ENCODE measurements at places on chromosomes 12 and 14. TPM values are rescaled to one million over a fixed set of nuclear protein-coding genes. Genes with fewer than 3 reads are reported as not detected.

DNA sequence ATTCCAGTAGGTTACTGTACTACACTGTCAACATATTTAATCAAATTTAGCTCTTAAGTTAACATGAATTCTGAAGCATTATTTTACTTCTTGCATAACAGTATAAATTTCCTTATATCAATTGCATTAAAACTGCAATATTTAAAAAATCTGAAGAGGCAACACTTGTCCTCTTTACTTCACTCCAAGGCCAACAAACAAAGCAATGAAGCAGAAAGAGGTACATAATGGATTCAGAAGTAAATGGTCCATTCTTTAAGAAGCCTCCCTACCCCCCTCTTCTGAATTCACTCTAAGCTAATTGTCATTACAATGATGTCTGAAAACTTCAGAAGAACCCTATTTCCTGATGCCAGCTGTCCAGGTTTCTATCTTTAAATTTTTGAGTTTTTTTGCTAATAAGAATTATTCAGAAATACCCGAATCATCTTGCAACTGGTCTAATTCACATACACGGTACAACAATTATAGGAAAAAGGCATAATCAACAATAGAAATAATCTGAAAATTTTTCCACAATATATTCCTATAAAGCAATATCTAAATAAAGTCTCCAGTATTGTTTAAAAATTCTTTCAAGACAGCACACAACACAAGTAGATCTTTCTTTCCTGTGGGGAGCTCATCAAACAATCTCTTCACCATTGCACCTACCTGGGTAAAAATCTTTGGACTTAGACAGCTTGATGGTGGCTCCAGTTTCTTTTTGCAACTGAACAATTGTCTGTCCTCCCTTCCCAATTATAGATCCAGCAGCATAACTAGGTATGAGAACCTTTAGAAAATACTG is 2.9 kb downstream of the NOVA1 start:
- peaks cover 24% of the 10 kb centered on the region for H3K27me3 ChIP-seq
- peaks cover 17% of the 10 kb centered on the region for H3K4me1 ChIP-seq
- DNase-seq = no peak
- no peak overlapping the region for H3K27ac ChIP-seq
- no peaks in the 10 kb centered on the region for H3K36me3 ChIP-seq

- H3K27me3 ChIP-seq = no peaks in the 10 kb centered on the region
- no peaks in the 10 kb centered on the region for H3K36me3 ChIP-seq
- H3K4me3 ChIP-seq = no peak overlapping the region
- DNase-seq = peak; percentile 96
Observed at GRCh38 chr12:47377414-47378221, 297.9 kb upstream of the AMIGO2 start.

GRCh38 chr14:75658957-75659356 is 1.7 kb downstream of the ERG28 start:
- H3K4me1 ChIP-seq = peaks cover 29% of the 10 kb centered on the region
- H3K27me3 ChIP-seq = no peaks in the 10 kb centered on the region
- DNase-seq = no peak
- no peak overlapping the region for H3K4me3 ChIP-seq

DNA sequence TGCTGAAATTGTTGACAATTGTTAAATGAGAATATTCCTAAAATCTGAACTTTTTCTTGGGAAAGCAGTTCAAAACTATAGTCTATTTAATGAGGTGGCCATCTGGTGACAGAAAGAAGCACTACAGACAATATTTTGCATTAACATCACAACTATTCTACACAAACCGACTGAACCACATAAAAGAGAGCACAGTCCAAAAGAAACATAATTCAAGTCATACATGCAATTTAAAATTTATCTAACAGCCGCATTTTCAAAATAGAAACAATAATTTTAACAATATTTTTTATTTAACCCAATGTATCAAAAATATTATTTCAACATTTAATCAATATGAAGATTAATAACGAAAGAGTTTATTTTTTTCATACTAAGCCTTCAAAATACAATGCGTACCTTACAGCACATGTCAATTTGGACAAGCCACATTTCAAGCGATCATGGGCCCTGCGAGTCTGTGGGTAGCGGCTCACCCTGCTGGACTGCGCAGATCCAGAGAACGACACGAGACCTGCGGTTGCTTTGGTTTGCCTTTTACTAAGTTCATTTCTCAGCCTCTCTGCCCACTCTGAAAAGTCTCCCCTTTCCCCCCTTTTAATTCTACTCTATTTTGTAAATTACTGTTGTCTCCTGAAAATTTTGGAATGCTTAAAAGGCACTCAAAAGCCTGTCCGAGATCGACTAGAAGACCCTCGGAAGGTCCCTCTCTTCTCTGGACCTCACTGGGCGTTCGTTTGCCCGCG is 947 bp upstream of the LRRC9 start:
- no peaks in the 10 kb centered on the region for H3K36me3 ChIP-seq
- no peak overlapping the region for H3K27ac ChIP-seq
- peak overlapping the region; percentile 46 for H3K4me3 ChIP-seq
- peaks cover 13% of the 10 kb centered on the region for H3K4me1 ChIP-seq
- DNase-seq = no peak

GRCh38 chr12:4439736-4440135 is 5.9 kb downstream of the FGF6 start:
- H3K36me3 ChIP-seq = no peaks in the 10 kb centered on the region
- no peak overlapping the region for H3K27ac ChIP-seq
- H3K27me3 ChIP-seq = peaks cover 22% of the 10 kb centered on the region
- no peak overlapping the region for H3K4me3 ChIP-seq

DNA sequence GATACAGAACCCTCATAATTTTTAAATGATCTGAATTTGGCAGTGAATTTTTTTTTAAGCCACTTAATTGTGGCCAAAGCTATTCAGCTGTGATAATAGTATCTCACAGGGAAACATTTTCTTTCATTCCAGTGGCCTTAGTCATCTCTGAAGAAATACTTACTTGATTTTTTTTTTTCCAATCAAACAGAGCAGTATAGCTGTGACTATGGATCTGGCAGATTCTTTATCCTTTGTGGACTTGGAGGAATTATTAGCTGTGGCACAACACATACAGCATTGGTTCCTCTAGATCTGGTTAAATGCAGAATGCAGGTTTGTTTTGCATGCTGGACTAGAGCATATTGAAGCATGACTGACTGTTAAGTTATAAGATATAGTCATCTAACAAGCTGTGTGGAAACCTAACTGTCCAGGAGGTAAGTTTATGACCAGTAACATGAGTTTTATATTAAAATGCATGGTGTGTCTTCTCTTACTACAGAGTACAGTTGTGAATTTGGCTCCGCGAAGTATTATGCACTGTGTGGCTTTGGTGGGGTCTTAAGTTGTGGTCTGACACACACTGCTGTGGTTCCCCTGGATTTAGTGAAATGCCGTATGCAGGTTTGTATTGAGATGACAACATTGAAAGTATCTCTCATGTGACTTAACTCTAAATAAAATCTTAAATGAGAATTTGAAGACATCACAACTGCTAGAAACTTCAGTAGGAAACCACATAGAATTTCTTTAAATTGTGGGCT is 1.9 kb downstream of the SLC25A3 start:
- peak overlapping the region; percentile 67 for H3K4me3 ChIP-seq
- H3K36me3 ChIP-seq = peaks cover 42% of the 10 kb centered on the region
- H3K4me1 ChIP-seq = peaks cover 17% of the 10 kb centered on the region
- DNase-seq = no peak
- no peaks in the 10 kb centered on the region for H3K27me3 ChIP-seq

- H3K4me3 ChIP-seq = no peak overlapping the region
- H3K27me3 ChIP-seq = no peaks in the 10 kb centered on the region
- no peak for DNase-seq
- H3K36me3 ChIP-seq = no peaks in the 10 kb centered on the region
- H3K27ac ChIP-seq = no peak overlapping the region
Observed at GRCh38 chr14:71891970-71892369, 40.3 kb upstream of the RGS6 start.

GRCh38 chr14:86574051-86574777 is 1044.3 kb downstream of the FLRT2 start:
- H3K4me3 ChIP-seq = no peak overlapping the region
- no peaks in the 10 kb centered on the region for H3K4me1 ChIP-seq
- no peaks in the 10 kb centered on the region for H3K27me3 ChIP-seq
- no peak overlapping the region for H3K27ac ChIP-seq
- no peak for DNase-seq
- H3K36me3 ChIP-seq = no peaks in the 10 kb centered on the region

DNA sequence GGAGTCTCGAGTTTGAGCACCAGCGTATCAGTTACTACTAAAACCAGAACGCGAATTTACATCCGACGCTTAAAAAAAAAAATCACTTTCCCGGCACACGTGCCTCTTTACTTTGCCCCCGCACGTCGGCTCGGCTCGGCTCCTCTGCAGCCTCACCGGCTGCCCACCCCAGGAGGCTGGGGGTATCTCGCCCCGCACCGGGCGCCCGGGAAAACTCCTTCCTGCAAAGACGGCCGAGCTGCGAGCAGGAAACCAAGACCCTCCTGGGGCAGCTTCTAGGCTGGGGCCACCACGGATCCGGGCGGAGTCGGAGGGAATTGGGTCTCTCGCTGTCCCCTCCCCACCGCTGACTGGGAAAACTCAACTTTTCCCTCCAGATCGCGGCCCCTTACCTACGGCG is 610 bp downstream of the VSIG10 start:
- peak overlapping the region; percentile 76 for H3K4me3 ChIP-seq
- no peaks in the 10 kb centered on the region for H3K27me3 ChIP-seq
- peak; percentile 79 for DNase-seq
- H3K27ac ChIP-seq = peak overlapping the region; percentile 76
- no peaks in the 10 kb centered on the region for H3K36me3 ChIP-seq
- peaks cover 20% of the 10 kb centered on the region for H3K4me1 ChIP-seq

- no peak for DNase-seq
- no peak overlapping the region for H3K4me3 ChIP-seq
- no peaks in the 10 kb centered on the region for H3K27me3 ChIP-seq
- H3K36me3 ChIP-seq = peaks cover 28% of the 10 kb centered on the region
- peaks cover 20% of the 10 kb centered on the region for H3K4me1 ChIP-seq
- no peak overlapping the region for H3K27ac ChIP-seq
Observed at GRCh38 chr14:89351516-89352404, 65.3 kb downstream of the FOXN3 start.

DNA sequence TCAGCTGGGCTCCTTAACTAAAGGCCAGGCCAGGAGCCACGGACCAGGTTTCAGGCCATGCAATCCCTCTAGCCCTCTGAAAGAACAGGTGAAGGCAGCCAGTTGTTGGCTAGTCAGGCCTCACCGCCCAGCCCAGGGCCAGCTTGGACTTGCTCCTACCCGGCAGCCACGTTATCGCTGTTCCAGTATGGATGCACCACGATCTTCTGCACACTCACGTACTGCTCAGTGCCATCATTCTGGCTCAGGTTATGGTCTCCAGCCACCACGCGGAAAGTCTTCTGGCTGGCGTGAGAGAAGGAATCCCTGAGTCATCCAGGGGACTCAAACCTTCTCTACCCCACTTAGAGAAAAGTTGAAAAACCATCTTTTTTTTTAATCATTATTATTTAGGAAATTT is 4.1 kb downstream of the CELA1 start:
- no peaks in the 10 kb centered on the region for H3K27me3 ChIP-seq
- no peak for DNase-seq
- no peak overlapping the region for H3K4me3 ChIP-seq

DNA sequence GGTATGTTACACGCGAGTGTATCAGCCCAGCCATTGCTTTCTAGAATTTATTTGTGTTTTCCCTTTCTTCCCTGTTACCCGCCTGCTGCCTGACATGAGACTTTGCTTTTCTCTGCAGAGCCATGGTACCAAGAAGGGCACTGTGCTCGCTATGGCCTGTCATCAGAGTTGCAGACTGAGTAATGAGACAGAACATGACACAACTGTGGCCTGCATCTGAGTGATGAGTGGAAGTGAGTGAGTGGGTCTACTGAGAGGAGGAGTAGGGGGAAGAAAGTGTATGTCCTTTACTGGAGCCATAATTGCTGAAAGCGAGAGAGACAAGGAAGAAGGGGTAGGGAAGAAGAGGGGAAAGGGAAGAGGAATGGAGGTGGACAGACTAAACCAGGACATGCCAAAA is 2.9 kb downstream of the RILPL1 start:
- H3K4me3 ChIP-seq = no peak overlapping the region
- peaks cover 34% of the 10 kb centered on the region for H3K4me1 ChIP-seq
- no peak for DNase-seq
- H3K27me3 ChIP-seq = no peaks in the 10 kb centered on the region

Gene PRKAB1
- 11.3 TPM for total RNA-seq

Gene AQP2
- total RNA-seq = not detected

Gene HCAR1
- 0.10 TPM for total RNA-seq
